Fibroblast of pulmonary artery (primary cell): ENCODE measurements at places on chromosomes 12 and 14.
A peak's percentile ranks its signal among the peaks of the same experiment; 100 is the strongest.

GRCh38 chr12:107864235-107864634 lies 89.7 kb downstream of the ASCL4 start:
- no peak for DNase-seq

DNA sequence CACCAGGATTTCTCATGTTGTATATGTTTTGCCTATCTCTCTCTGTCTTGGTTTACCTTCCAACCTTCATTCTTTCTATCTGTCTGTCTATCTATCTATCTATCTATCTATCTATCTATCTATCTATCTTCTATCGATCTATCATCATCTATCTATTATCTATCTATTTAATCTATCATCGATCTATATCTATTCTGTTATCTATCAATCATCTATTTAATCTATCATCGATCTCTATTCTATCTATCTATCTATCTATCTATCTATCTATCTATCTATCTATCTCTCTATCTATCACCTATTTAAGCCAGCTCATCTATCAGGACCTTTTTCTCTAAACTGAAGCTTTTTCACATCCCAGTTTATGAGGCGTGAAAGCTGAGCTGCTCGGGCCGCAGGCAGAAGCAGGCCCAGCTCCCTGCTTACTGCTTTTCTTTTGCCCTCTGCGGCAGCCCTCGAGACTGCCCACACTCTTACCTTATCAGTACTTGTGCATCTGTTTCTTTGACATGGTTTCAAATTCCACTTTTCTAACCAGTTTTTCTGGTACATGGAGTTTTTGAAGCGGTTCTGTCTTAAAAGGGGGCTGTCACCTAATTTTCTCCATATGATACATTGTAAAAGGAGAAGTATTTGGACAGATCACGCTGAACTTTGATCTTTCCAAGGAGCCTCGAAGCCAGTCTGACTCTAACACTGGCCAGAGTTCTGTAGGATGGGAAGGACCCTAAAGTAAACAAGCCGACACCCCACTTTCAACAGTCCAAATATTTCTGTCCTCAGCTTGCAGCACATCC lies 44.4 kb upstream of the GSG1 start:
- no peak for DNase-seq

DNA sequence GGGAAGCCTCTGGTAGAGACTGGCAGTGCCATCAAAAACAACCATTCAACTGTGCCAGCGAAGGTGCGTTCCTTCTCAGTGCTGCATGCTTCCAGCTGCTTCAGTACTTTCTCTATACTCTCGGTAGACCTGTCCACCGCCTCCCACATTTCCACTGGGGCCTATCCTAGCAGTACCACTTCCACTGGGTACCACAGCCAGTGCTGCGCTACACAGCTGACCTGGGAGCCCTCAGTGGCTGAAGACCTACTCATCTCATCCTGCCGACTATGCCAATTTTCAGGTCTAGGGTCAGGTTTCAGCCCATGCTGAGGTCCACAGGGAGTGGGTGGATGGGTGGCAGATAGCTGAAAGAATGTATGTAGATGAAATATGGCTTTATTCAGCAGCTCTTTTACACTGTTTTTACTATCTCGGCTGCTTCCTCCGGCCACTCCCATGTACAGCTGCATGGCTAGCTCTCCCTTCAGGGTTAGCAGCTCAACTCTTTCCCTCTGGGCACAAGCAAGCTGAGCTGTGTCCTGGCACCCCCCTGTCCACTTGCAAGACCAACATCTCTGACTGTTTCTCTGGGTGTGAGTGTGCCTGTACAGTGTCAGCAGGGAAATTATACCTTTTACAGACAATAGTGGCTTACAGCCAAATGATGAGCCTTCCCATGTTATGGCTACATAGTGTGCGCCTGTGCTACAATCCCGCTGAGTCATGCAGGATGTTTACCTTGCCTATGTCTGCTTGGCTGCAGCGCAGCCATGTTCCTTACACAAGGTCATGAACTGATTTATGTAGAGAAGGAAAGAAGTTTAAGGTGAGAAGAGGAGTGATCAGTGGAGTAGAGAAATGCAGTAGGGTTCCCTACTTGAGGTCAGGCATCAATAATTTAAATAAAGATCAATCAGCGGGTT lies 125.7 kb upstream of the DDHD1 start:
- DNase-seq, result peak; percentile 60

GRCh38 chr14:71555654-71556559 lies 376.3 kb upstream of the RGS6 start:
- DNase-seq, result peak; percentile 54

DNA sequence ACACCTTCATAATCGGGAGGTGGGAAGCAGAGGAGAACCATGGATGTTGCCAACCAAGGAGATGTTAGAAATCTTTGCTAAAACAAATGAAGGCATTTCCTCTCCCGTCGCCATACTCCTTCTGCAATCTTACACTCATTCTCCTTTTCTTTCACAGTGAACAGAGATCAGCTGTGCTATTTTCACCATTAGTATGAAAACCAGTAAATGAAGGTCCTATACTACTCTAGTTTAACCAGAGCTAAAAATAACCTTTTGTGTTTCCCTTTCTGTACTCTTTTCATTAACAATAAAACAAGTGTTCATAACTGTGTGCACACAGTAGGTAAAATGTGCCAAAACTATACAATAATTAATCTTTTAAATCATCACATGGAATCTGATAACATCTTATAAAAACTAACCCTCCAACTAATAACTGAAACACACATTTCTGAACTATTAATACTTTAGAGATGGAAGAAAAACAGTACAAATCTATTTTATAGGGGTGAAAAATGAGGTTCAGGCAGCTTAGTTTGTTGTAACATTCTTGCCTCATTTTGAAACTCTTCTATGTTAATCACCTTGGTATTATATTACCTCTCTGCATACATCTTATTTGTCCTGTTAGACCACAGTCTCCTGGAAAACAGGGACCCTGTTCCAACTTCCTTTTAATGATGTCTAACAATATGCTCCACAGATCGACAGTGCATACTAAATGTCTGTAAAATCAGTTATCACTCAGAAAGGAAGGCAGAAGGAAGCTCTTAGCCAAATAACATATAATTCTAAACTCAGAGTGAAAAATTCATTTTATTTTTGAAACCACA lies 69.5 kb downstream of the SPPL3 start:
- no peak for DNase-seq

GRCh38 chr14:23398348-23398747 lies 9.7 kb downstream of the MYH6 start:
- DNase-seq, result no peak

DNA sequence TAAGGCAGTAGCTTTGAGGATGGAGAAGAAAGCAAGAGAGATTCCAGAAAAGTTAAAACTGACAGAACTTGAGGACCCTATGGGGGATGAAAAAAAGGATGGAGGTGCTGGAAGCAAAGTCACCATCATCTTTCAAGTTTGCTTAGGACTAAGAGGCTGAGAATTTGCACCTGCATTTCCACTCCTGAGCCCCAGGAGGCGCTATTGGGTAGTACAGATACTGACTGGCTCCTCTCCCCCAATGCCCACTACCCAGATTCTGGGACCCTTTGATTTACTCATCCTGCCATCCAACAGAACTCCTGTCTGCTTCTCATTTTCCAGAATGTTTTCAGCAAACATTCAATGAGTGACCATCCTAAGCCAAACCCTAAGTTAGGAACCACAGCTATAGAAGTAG lies 34.0 kb upstream of the CMKLR1 start:
- no peak for DNase-seq
